ENCODE measurements at places on chromosomes 7 and 10.

GRCh38 chr10:27188897-27189296 is 33.7 kb downstream of the MASTL start:
- peak; percentile 6 for DNase-seq

GRCh38 chr7:98400542-98401340 is at the start of gene BAIAP2L1:
TSS of gene BAIAP2L1 (minus strand) at chr7:98401090. CDS start at chr7:98400852, 238 bp downstream.
- peak; percentile 93 for DNase-seq

- DNase-seq, result no peak
Observed at GRCh38 chr7:148723166-148723559, 24.5 kb downstream of the CUL1 start.

- DNase-seq, result peak; percentile 32
Observed at GRCh38 chr7:94064541-94065191, 60.5 kb upstream of the BET1 start.

DNA sequence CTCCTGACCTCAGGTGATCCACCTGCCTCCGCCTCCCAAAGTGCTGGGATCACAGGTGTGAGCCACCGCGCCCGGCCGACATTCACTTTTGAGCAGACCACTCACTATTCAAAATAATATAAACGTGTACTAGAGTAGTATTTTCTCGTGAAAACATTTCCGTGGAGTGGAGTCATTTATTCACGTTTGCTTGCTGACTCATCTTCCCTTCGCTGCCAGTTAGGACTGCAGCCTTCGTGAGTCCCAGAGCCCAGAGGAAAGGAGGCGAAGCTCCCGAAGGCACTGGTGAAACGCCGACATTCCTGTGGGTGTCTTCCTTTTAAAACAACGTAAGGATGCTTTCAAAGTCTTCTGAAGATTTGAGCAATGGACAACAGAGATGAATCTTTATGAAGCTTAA is 10.9 kb upstream of the INPP5A start:
- DNase-seq, result no peak

DNA sequence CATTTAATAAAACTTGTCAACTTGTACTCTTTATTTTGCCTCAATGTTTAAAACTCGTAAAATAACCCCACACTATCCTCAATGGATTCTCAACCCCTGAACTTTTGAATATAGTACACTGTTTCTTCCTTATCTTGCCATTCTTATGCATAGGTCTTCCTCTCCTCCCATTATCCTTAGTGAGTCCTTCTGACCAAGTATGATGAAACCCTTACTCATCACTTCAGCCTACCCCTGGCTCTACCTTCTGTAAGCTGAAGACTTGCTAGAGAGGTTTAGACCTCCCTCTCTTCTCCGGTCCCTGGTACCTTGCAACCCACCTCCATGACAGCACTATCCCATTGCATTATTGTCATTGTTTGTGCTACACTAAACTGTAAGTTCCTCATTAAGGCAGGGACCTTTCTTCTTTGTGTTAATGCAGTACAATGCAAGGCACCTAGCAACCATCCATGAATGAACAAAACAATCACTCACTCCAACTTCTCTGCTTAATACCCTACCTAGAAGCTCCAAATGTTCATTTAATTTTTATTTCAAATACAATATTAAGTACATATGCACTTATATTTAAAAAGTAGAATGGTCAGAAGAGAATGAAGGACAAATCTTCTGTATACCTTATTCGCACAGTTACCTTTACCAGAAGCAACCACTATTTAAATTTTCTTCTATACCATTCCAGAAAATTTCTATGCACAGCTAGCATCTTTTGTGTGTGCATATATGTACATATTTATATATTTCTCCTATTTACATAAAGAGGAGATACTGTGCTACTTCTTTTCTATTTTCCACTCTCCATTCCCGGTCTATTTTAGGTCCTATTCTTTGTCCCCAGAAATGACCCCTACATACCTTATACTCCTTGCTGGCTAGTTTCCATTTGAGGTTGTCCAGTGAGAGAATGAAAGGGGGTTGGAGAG is 77.5 kb downstream of the SLC16A9 start:
- DNase-seq, result no peak

GRCh38 chr7:92306153-92306552 is 60.4 kb downstream of the ANKIB1 start:
- DNase-seq, result no peak

- no peak for DNase-seq
Observed at GRCh38 chr7:20557116-20557515, 58.4 kb upstream of the ABCB5 start.

DNA sequence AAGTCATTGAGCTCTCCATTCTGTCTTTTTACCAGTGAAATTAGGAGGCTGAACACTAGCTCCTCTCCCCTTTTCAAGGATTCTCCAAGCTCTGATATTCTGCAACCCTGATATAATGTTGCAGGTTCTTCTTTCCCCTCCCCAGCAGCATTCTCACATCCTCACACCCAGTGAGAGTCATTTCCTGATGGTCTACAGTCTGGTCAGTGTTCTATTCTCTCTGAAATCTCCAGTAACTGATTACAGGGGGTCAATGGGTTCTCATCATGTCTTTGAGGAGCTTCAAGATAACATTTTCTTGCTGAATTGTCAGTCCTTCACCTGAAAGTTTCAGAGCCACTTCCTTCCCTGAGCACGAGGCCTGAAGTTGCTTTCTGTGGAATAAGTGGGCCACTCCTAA is 299.4 kb downstream of the PTEN start:
- DNase-seq, result no peak

- DNase-seq, result no peak
Observed at GRCh38 chr7:27303026-27303425, 60.4 kb downstream of the EVX1 start.
